Activated CD4-positive, CD25-positive, alpha-beta regulatory T cell (primary cell): ENCODE measurements at places on chromosomes 12 and 14.

DNA sequence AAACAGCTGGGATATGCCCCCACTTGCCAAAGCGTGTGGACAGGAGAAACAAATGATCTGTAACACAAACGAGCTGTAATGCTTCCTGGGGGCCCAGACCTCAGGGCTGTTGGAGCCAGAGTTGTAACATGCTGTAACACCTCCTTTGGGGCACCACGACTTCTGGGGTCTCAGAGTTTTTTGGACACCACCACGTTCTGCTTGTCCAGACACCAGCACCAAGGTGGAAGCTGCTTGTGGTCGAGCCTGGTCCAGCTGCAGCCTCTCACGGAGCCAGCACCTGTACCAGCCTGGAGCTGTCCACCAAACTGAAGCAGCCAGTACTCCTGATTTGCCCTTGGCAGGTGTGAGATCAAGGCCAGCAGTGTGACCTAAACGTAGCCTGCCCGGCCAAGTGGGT lies 879.4 kb downstream of the SLC6A15 start:
- DNase-seq = no peak

DNA sequence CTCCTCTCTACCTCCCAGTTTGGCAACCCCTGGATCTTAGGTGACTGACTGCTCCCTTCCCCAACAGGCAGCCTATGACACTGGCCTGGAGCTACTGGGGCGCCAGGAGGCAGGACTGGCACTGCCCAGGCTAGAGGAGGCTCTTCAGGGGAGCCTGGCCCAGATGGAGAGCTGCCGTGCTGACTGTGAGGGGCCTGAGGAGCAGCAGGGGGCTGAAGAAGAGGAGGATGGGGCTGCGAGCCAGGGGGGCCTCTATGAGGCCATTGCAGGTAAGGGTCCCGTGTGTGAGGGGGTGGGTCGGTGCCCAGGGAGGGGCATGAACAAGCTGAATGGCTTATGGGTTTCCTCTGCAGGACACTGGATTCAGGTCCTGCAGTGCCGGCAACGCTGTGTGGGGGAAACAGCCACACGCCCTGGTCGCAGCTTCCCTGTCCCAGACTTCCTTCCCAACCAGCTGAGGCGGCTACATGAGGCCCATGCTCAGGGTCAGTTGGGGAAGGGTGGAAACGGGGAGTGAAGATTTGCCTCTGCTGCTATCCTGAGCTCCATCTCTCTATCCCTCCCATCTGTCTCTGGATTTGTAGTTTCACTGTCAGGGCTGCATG lies 2.2 kb downstream of the P3H3 start:
- DNase-seq = no peak

- no peak for DNase-seq
These were observed 52.2 kb downstream of the PAPOLA start for GRCh38 chr14:96554315-96554910.

DNA sequence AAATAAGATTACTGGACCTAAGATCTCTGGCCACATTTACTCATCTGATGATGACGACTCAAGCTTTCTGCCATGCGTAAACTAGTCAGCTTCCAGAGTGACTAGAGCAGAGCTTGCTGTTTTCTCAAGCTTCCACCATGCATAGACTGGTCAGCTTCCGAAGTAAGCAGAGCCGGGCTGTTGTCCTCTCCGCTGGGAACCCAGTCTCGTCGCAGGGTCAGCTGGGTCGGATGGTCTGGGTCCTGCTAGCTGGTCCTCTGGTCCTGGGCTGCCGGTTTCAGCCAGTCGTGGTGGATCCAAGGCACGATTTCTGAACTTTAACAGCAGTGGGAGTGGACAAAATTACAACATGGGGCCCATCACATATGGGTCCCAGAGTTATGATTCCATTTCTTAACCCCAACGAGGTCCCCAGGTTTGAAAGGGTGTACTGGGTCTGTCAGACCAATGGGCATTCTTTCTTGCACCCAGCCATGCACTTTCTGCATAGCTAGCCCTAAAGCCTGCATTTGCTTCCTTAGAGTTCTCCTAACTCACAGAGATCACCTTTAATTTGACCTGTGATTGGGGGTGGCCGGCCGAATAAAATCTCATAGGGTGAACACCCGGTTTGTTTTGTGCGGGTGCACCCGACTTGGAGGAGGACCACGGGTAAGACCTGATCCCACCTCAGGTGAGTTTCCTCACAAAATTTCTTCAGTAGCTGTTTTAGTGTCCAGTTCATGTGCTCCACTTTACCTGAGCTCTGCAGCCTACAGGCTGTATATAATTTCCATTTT lies 1312.8 kb downstream of the TMEM121 start:
- DNase-seq = no peak

DNA sequence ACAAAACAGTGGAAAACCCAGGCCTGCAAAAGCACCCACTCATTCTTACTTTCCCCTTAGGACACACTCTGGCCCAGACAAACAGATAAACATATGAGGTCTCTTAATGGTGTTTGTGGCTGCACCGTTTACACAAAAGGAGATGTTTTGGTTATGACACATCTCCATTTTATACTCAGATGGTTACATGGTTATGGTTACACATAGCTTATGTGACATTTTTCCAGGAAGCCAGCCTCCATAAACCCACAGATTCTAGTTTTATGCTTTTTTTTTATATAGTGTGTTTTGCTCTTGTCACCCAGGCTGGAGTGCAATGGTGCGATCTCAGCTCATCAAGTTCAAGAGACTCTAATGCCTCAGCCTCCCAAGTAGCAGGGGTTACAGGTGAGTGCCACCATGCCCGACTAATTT lies 3.5 kb upstream of the KLRD1 start:
- DNase-seq = no peak

GRCh38 chr12:131893605-131894312 lies 663 bp upstream of the ULK1 start:
- DNase-seq = no peak

GRCh38 chr14:67738740-67739504 lies 37.2 kb downstream of the RDH12 start:
- DNase-seq = no peak

DNA sequence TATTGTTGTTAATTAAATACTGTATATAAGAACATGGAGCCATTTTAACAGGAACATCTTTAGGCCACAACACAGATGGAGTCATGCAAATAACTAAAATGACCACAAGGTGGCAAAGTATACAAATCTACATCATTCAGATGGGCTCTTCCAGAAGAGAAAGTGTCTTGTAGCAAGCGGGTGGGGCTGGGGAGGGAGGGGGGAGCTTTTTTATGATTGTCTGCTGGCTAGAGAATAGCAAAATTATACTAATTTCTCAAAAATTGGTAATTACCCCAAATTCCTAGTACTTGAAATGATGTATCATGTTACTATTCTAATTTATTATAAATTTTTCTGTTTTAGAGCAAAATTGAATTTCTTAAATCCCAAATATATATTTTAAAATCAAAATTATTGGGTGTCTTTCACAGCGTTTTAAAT lies 378.7 kb downstream of the PRKD1 start:
- no peak for DNase-seq

- DNase-seq = no peak
These were observed 716 bp downstream of the HSP90AA1 start for GRCh38 chr14:102085948-102086708.

- no peak for DNase-seq
These were observed 303.9 kb downstream of the CACNA1C start for GRCh38 chr12:2356601-2357125.

DNA sequence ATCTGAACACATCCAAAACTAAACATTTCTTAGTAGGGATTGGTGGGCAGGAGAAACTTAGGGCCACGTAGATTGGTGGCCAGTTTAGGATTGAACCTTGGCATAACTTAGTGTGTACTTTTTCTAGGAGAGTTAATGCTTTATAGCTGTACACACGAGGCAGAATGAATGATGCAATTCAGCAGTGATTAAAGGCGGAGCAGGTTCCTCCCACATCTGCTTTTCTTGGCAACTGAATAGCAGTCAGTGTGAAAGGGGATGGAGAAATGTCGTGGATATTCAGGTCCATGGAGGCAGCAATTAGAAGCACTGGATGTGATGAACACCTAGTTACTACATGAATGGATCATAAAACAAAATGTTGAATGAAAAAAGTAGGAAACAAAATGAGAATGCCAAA lies 493.8 kb downstream of the FUT8 start:
- no peak for DNase-seq

DNA sequence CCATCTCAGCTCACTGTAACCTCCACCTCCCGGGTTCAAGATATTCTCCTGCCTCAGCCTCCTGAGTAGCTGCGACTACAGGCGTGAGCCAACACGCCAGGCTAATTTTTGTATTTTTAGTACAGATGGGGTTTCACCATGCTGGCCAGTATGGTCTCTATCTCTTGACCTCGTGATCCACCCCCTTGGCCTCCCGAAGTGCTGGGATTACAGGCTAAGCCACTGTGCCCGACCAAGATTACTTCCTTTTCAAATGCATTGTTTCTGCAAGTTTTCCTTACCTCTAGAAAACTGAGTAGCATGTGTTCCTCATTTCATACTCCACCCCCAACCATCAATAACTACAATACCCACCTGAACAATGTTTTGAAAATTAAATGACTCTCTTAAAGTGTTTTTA lies 13.1 kb downstream of the ARF6 start:
- DNase-seq = no peak

- DNase-seq = no peak
These were observed 702.3 kb downstream of the TMEM121 start for GRCh38 chr14:106228541-106229158.

GRCh38 chr12:52203079-52203921 lies 11.5 kb upstream of the KRT80 start:
- DNase-seq = no peak

- DNase-seq = no peak
These were observed 28.3 kb downstream of the NRDE2 start for GRCh38 chr14:90303473-90303872.

DNA sequence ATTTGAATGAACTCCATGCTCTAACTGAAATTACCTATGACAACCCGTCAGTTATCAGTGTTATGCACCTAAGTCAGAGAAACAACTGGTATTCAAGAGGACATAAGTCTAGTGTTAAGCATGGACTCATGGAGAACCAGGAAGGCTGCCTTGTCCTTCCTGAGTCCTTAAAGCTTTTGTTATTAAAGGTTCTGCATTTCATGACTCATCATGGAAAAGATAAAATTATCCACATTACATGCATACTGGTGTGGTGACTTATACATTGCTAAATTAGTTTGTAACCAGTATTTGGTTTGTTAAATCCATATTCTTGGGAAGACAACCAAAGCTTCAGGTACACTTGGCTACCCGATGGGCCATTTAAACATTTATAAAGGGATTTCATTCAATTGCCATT lies 6.5 kb upstream of the OR4E1 start:
- DNase-seq = no peak

DNA sequence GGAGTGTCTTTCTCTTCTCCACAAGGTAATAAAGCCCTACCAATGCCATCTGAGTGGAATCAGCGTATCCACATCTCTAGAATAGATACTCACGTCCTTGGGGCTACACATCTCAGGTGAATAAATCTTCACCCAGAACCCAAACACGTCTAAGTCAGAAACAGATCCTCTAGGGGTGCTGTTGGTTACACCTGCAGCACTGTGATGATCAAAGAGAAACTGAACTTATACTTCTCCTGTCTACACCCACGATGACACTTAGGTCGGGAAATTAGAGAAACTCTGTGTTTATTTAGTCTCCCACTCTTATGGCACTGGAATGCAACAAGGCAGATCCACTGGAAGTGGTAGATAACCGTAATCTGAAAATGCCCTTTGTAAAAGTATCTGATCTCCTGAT lies 46.2 kb downstream of the WIF1 start:
- DNase-seq = no peak

DNA sequence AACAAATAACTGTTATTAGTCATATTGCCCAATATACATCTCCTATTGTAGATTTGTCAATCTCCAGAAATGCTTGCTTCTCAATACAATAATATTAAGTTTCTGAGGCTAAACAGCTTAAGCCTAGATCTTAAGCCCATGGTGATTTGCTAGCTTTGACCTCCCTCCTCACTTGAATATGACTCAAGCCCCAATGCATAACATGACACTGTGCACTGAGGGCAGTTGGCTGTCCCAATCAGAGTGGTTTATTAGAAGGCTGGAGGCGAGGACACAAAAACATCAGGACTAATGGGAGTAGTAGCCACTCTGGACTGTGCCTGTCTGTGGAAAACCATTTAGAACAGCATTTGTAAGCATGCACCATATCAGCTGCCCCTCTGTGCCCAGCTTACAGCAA lies 81.1 kb upstream of the GTF2A1 start:
- DNase-seq = no peak

- no peak for DNase-seq
These were observed 24.6 kb upstream of the YBX3 start for GRCh38 chr12:10747730-10748129.

DNA sequence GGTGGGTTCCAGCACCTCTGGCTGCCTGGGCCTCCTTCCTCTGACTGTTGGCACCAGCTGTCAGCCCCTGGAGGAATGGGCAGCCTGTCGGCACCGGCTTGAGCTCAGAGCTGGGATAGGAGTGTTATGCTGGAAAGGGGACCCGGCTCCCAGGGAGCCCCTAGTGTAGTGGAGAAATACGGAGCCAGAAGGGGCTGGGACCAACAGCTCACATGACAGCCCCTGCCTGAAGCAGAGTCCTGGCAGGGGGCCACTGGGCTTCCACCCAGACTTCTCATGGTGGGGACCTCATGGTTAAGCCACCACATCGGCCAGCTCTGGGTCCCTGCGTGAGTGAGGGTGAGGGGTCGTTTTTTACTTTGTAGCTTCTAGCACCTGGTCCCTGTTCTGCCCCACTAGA lies 174.5 kb downstream of the TSPAN9 start:
- no peak for DNase-seq

DNA sequence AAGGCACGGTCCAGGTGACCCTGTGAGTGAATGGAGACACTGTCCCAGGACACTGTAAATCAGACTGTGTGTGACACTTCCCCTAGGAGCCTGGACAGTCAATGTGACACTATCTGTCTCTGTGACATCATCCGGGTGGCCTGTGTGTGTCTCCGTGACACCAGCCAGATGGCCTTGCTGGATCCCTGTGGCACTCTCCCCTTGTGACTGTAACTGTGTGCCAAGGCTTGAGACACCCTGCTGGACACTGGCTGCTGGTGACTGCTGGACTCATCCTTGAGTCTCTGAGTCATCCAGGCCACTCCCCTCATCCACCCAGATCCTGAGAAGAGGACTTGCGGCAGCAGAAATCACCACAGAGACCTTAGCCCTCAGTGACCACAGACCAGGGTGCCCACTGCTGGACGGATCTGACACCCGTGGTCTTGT lies 51.6 kb downstream of the MVK start:
- DNase-seq = no peak

GRCh38 chr14:103718572-103718971 lies 3.0 kb downstream of the ZFYVE21 start:
- no peak for DNase-seq

DNA sequence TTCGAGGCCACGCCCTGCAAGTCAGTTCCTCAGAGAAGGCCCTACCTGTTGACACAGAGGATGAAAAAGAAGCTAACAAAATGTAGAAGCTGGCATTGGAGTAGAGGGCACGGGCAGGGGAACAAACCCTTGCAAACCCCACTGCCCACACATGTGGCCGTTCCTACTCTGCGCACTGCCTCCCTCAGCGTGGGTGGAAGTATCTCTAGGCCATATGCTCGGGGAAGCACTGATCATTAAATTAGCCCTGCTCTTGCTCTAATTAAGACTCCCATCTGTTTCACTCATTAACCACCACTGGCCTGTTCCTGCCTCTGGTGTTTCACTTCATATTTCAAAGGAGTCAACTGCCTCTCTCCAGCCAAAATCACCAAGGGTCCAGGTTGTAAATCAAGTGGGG lies 201.2 kb upstream of the SFSWAP start:
- DNase-seq = no peak

GRCh38 chr14:59728304-59728703 lies 142.3 kb downstream of the RTN1 start:
- DNase-seq = no peak
